ENCODE measurements at places on chromosomes 5 and 9.
A peak's percentile ranks its signal among the peaks of the same experiment; 100 is the strongest.

DNA sequence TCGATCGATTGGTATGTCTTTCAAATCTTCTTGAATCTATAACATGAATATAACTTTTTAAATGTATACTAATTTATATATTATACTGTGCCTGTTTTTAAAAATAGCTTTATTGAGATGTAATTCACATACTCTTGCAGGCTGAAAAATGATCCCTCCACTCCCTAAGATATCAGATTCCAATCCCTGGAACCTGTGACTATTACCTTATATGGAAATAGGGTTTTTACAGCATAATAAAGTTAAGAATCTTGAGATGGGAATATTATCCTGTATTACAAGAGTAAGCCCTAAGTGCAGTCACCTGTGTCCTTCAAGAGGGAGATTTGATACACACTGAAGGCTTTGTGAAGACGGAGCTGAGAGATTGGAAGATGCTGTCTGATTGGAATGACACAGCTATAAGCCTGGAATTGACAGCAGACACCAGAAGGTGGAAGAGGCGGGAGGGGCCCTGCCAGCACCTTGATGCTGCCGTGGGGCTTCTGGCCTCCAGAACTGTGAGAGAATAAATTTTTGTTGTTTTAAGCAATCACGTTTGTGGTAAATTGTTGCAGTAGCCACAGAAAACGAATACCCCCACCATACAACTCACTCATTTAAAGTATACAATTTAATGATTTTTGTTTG, 161.3 kb downstream of the RMI1 start:
- DNase-seq, result no peak

GRCh38 chr5:10467281-10468198, 25.9 kb downstream of the ROPN1L start:
- DNase-seq, result no peak

DNA sequence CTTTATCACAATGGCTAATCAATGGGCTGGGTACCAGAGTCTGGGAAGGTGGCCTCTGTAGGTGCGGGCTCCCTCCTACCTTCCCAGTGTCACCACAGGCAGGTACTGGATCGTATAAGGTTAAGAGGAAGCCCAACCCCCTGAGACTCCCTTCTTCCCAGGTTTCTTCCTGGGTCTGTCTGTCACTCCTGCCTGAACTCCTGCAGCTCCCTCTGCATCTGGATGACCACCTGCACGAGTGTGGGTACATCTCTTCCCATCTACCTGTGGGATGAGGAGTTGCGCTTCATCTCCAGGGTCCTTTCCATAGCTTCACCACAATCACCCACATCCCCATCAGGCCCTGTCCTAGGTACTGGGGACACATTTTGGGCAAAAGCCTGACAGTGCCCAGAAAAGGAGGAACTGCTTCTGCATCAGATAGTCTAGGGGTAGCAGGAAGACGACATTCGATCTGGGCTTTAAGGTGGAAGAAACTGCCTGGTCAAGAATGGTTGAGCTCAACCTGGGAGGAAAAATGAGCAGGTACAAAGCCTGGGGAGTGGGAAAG, 112.2 kb upstream of the ALDH1B1 start:
- DNase-seq, result no peak

- no peak for DNase-seq
Observed at GRCh38 chr5:113190347-113190746, 213.7 kb downstream of the DCP2 start.

DNA sequence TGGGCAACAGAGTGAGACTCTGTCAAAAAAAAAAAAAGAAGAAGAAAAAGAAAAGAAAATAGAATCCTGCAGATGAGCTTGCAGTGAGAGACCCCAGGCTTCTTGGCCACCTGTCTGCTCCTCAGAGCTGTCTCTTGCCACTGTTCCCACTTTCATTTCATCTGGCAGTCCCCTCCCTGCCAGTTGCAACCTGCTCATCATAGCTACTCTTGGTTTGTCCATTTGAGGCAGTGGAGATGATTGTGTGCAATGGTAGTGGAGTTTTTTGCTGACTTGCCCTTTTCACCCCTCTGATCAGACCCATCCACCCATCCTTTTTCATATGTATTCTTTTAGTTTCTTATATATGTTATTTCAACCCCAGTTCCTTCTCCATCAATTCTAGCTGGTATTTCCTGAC, 28.7 kb downstream of the ANKRD33B start:
- no peak for DNase-seq

- no peak for DNase-seq
Observed at GRCh38 chr5:159549046-159549445, 218.8 kb upstream of the IL12B start.

GRCh38 chr9:18274693-18275092, 199.3 kb upstream of the ADAMTSL1 start:
- DNase-seq, result no peak

DNA sequence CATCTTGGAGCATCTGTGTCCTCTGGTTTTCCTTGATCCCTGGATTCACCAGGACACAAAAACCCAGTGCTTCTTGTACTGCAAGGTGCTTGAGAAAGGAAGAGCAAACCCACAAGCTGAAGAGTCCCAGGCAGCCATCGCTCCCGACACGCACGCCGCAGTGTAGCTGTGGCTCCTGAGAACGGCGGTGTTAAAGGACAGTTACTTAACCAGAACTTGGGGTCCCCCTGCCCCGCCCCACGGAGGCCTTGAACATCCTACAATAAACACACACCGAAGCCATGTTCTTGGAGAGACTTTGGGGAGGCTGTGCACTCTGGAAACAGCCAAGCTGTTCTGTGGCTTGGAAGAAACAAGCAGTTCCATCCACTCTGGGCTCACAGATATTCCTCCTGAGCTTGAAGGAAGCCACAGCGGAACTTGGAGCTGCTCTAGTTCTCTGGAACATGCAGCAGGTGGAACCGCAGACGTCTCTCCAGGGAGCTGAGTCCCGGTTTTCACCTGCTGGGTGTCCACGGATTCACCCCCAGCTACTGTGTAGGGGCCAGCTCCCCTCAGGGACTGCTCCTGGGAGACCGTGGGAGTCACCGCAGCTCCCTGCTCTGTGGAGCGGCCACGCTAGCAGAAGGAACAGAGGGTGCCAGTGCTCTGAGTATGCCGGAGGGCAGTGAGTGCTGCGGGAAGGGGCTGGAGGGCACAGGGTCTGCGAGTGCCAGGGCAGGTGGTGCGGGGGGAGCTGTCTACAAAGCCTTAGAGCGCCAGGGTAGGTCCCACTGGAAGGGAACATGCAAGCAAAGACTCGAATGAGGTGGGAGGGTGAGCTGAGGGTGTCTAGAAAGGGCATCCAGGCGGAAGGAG, 107.3 kb downstream of the ADAMTS2 start:
- no peak for DNase-seq

DNA sequence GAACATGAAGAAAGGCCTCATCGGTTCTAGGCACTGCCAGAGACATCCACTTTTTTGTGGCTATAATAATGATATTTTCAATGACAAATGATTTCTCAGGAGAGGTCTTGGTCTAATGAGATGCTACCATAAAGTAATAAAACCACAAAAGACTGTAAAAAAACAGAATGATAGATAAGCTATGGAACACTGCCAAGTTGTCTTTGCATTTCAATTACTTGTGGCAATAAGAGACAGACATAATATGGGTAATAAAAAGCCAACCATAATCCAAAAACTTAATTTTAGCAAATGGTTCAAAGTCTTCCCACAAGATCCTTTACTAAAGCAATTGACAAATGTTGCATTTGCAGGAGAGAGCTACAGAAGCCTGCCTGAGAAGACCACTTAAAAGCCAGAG, 292.5 kb downstream of the ATPSCKMT start:
- DNase-seq, result no peak

GRCh38 chr5:67407979-67408378, 211.4 kb upstream of the CD180 start:
- DNase-seq, result no peak

DNA sequence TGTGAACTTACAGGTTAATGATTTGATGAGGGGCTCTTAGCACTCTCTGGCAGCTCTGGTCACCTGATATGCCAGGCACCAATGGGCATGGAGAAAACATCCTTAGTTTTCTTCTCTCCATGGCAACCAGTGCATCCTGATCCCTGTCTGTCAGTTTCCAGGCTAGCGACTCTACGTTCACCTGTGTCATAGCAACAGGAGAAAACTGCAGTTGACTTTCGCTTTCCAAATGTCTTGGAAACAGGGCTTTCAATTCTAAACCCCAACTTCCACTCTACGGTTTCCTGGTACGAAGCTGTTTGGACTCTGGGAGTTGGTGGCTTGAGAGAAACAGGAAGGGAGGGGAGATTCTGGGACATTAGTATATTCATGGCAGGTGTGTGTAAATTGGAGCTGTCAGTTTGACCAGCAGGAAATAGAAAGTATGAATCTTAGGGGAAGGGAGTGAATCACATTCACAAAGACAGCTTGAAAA, 74.4 kb downstream of the SLC28A3 start:
- no peak for DNase-seq

DNA sequence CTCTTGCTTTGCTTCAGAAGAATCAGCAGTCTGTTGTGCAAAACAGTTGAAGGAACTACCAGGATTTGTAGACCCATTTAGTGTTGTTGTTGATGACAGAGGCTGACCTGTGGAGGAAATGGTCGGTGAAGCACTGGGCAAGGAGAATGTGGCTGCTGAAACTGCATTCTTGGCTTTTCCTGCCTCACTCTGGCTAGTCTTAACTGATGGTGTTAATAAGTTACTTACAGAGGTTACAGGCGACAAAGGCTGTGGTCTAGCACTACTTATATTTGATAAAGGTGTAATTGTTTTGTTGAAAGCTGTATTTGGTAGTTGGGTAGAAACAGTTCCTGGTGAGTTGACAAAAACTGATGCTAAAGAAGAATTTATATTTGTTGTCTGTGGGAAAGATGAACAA, 31.5 kb downstream of the MLANA start:
- DNase-seq, result no peak

DNA sequence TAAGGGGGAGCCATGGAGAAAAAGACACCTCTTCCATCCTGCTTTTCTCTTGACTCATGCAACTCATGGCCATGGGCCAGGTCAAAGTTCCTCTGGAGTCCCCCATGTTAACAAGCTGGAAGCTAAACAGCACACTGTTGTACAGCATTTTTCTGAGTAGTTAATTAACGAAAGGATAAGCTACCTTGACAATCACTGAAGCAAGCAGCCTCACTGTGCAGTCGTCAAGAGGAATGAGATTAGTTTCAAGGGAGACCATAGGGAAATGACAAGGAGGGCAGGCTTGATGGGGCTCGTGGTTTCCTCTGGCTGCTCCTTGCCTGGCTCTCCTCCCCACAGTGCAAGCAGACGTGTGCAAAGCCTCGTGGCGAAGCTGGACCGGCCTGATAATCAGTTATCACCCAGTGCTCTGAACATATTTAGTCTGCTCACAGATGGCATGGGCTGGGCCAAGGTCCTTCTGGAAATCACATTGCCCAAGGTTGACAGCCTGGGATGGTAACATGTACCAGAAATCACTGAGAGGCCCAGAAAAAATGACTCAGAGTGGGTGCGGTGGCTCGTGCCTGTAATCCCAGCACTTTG, 209.5 kb downstream of the SLIT3 start:
- DNase-seq, result no peak

- DNase-seq, result peak; percentile 88
Observed at GRCh38 chr5:174736331-174736721, 11.9 kb downstream of the MSX2 start.

GRCh38 chr5:107365320-107366109, 305.2 kb downstream of the EFNA5 start:
- DNase-seq, result no peak

GRCh38 chr5:55920784-55921183, 69.6 kb downstream of the IL31RA start:
- DNase-seq, result no peak

DNA sequence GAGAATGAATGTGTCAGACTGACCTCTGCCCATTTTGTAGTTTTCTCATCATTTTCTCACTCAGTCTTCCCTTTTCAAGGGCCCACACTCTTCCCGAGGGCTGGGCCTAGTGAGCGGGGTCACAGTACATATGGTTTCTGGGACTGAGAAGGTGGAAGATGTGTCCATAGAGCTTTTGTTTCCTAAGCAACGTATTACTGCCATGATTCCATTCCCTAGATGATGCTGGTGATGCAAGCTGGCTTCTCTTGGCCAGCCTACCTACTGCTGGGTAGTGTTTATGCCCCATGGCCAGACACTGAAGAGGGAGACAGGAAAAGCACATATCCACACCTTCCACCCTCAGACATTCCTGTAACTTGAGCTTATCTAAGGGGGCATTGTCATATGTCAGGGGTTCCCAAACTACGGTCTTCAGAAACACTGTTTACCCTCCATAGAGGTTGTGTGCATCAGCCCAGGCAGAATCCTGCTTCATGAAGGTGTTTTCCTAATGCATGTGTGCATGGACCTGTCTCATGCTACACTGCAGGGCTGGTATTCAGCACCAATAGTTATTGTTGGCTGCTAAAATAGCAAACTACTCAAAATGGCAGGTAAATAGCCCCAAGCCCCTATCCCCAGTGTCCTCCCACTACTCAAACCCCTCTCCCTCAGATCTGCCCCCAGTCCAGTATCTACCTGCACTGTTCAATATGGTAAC, 9.5 kb downstream of the IRF1 start:
- no peak for DNase-seq

DNA sequence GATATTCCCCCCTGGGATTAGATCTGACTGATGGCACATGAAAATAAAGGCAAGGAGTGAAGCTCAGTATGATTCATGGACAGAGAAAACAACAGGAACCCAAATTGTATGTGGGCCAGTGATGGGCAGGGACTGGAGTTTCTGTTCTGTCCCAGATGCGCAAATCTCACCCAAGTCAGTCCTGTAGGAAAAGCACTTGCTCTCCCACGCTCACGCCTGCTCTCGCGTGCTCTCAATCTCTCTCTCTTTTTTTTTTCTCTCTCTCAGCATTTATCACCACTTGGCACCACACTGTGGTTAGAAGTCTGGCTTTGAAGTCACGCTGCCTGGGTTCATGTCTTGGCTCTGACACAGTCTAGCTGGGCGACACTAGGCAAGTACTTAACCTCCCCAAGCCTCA, 106.5 kb upstream of the LRRTM2 start:
- no peak for DNase-seq

DNA sequence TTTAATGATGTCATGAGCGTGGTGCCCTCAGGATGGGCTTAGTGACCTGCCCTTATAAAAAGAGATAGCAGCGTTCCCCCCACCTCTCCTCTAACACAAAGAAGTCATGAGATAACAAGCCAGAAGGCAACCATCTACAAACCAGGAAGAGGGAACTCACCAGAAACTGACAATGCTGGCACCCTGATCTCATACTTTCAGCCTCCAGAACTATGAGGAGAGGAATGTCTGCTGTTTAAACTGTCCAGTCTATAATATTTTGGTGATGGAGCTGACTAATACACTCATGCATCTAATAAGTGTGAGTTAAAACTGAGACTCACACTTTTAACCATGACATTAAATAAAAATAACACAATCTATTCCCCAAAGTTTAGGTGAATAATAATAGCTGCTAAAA, 156.1 kb upstream of the SPEF2 start:
- no peak for DNase-seq

DNA sequence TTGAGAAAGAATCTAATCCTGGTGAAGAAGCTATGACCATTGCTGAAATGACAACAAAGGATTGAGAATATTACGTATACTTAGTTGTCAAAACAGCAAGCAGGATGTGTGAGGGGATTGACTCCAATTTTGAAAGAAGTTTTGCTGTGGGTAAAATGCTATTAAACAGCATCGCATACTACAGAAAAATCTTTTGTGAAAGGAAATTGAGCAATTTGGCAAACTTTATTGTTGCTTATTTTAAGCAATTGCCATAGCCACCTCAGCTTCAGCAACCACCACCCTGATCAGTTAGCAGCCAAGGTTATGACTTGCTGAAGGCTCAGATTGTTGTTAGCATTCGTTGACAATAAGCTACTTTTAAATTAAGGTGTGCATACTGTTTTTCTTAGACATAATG, 22.5 kb upstream of the ARL14EPL start:
- DNase-seq, result no peak
